ENCODE measurements at places on chromosomes 1 and 21.

DNA sequence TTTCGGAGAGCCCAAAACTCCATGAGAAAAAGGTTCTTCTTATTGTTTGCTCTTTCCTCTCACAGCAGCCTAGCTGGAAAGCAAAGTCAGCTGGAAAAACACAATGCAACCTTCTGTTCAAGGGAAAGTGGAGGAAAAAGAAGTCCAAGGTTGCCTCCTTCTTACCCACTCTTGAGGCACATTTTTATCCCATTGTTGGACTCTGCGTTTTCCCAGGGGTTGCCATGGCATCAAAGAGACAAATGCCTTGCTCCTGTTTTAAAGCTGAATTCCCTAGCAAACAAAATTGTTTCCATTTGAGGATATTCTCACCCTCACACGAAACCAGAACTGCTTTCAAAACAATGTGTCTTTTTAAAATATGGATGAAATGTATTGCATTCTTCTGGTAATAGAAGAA is 45.1 kb upstream of the PALMD start:
- DNase-seq = no peak

GRCh38 chr1:57142169-57142568 is 176.4 kb upstream of the C8B start:
- DNase-seq = no peak

GRCh38 chr1:44347280-44347679 is 7.8 kb downstream of the ERI3 start:
- no peak for DNase-seq

DNA sequence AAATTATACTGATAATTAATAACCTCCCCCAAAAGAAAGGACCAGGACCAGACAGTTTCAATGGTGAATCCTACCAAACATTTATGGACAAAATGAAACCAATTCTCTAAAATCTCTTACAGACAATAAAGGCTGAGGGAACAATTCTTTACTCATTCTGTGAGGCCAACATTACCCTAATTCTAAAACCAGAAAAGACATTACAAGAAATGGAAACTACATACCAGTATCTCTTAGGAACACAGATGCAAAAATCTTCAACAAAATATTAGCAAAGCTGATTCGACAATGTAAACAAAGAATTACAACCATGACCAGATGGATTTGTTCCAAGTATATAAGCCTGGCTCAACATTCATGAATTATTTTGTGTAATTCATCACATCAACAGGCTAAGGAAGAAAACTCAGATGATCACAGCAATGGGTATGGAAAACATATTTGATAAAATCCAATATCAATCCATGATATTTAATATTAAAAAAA is 8.6 kb downstream of the TMED5 start:
- DNase-seq = no peak

DNA sequence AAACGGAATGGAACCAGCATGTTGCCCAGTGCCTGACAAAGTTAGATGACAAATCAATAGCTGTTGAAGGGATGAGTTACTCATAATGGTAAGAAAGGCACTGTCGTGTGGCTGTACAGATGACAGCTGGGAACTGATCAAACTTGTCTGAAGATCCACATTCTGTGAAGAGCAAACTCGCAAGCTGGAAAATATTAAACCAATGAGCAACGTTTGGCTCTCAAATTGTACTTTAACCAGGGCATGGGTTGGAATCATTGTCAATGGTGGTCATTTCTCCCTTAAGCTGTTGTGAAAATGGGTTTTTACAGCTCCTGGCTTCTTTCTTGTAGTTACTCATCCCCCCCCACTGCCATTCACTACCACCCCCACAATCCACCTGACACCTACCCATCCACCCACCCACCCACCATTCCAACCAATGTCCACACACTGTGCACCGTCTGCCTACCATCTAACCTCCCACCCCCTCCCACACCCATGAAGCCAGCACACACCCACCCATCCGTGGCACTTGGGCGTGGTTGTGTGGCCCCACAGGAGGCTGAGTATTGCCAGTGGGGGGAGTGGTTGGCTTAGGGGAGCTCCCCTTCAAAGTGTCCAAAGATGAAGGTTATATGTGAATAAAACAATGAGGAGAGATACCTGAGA is 46.7 kb downstream of the CLDN14 start:
- DNase-seq = no peak

DNA sequence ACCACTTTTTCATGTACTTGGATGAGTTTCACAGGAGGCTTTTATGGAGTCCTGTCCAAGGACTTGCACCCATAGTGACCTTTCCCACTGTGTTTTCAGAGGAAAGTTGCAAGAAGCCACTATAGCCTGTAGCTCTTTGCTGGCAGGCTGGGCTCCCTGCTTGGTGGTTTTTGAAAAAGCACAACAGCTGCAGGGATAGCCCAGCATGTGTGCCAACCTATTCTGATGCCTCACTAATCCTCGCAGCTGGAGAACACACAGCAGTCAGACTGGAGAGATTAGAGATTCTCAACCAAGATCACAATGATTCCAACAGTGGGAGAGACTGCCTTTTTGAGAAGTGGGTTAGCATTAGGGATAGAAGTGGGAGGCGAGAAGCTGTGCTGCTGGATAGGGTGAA is 24.1 kb upstream of the ARHGEF11 start:
- no peak for DNase-seq

- peak; percentile 58 for DNase-seq
Observed at GRCh38 chr1:201739492-201740085, 89.4 kb upstream of the IPO9 start.

DNA sequence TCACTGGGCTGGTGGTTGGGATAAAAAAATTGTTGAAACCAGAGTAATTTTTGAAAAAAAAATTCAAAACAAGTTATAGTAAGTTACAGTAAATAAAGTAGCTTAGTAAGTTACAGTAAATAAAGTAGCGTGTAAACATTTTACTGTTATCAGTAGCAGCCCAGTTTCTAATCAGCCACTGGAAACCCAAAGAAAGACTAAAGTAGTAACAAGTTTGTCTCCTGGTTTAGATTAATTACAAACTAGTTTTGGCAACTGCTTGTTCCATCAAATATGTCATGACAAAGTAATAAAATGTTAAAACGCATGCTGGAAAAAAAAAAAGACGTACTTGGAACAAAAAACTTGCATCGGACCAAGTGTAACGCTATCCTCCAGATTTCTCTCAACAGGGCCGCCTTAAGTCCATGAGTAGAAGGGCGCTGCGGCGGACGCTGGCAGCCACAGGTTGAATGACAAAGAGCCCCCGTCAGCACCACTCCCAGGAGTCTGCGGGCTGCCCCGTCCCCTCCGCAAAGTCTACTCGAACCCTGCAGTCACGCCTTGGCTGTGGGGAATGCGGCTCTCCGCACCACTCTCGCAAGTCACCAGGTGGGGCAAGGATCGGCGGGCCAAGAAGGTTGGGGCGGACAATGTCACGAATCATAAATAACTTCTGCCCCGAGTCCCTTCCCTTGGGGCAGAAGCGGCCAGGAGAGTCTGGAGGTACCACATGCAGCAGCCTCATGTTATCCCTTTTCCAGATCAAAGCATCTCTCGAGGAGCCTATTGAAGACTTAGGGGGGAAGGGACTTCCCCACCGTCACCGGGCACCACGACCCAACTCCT is 837 bp downstream of the SLC16A1 start:
- peak; percentile 82 for DNase-seq

DNA sequence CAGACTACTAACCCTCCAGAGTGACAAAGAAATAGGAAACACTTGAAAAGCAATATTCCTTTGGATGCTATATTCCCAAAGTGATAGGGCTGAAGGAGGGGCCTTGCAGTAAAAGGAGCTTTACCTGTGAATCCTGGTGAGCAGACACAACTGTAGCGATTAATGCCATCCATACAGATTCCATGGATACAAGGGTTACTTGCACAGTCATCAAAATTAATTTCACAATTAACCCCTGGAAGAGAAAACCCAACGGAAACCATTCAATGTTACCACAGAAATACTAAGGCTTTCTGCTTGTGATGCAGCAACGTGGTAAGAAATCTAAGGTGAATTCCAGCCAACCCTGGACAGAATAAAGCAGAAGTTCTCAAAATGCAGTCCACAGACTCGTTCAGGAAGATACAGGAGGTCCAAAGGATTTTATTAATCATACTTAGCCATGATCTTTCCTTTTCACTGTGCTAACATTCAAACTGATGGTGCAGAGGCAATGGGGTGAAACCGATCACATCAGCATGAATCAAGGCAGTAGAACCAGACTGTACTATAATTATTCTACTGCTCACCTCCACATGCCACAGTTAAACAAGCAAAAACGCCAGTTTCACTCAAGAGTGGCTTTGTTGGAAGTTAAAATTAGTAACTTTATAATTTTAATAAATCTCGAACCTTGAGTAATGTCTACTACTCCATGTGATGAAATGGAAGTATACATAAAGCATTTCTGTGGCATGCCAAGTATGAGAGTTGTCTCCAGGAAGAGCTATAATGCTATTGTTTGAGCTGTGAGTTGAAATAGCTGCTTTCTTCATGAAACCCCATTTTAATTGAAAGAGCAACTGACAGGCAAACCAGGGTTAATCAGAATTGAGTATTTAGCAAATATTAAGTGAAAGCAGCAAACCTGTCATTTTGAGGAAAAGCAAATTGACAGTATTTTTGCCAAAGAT is 63.2 kb upstream of the ADAM30 start:
- DNase-seq = no peak

DNA sequence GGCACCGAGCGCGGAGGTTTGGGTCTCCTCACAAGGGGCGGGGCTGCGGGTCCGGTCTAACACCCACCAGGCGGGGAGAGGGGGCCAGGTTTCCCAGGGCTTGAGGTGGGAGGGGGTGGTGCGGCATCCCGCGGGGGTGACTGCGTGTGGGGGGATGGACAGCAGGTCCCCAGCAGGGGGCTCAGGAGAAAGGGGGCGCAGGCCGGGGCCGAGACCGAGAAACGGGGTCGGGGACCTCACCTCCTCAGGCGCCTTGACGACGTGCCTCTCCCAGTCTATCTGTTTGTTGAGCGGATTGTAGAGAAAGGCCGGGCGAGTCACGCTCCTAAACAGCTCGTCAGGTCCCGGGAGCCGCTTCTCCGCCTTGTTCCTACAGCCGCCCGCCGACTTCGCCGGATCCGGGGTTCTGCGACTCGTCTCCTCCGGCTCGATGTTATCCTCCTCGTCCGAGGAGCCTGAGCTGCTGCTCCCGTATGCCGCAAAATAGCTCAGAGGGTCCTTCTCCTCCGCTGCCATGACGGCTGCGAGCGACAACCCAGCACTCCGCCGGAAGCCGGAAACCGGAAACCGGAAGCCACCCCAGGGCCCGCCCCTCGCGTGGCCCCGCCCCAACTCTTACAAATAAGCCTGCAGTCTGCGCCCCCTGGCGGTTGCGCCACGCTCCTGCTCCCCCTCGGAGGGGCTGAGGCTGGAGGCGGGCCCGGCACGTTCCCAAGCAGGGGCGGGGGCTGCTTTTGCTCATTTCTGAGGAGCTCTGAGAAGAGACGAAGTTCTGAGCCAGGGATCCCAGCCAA is at the start of gene C1orf52:
TSS of gene C1orf52 (minus strand) at position 545 of the 794 bp plus-strand sequence. CDS start at position 516, 29 bp downstream.
- peak; percentile 88 for DNase-seq

GRCh38 chr21:39105341-39105765 is 77.9 kb downstream of the PSMG1 start:
- no peak for DNase-seq

- no peak for DNase-seq
Observed at GRCh38 chr1:190759807-190760206, 282.1 kb upstream of the BRINP3 start.

GRCh38 chr21:29092102-29092959 is 18.9 kb upstream of the CCT8 start:
- DNase-seq = no peak

- DNase-seq = no peak
Observed at GRCh38 chr1:79822053-79822452, 815.5 kb upstream of the ADGRL4 start.

DNA sequence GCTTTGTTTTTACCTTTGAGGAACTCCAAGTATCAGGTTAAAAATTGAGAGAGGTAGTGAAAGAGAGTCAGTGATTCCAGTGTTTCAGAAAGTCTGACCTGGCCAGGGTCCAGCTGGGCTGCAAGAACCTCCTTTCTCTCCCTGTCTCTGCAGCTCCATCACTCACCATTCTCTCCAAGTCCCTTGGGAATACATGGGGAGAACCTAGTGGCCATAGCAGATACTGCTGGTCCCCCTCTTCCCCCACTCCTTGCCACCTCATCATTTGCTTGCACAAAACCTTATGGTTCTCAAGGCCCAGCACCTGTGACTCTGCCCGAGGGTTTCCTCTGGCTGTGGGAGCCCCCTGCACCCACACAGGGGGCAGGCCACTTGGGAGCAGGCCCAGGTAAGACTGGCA is 279.5 kb downstream of the KIF26B start:
- DNase-seq = no peak

GRCh38 chr1:216700779-216701178 is 22.4 kb downstream of the ESRRG start:
- no peak for DNase-seq

GRCh38 chr1:62487956-62488355 is 51.1 kb downstream of the USP1 start:
- no peak for DNase-seq

DNA sequence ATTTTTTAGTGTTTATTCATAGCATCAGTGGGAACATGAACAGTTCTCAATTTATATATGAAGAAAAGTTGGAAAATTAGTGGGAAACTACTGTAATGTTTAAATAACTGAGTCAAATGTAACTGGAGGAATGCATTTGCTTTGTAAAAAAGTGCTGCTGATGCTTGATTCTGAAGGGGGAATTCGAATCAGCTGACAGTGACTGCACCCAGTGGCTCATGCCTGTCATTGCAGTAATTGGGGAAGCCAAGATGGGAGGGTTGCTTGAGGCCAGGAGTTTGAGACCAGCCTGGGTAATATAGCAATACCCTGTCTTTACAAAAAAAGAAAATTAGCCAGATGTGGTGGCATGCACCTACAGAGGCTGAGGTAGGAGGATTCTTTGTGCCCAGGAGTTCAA is 398.4 kb downstream of the ZP4 start:
- no peak for DNase-seq

DNA sequence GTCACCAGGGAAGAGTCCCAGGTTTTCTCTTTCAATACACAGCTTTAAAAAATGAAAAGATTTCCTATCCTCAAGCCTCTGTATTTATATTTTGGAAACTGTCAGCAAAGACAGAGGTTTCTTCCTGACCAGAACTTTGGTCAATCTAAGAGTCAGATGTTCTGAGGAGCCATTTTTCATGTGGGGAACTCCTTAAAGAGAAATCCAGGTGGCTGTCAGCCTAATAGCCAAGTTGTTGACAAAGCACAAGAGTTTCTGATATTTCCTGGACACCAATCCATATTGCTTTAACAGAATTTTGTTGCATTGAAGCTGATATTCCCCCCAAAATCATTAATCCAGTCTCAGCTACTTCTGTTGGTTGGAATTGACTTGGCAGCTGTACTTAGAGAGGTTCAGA is 318.6 kb upstream of the NFIA start:
- no peak for DNase-seq

DNA sequence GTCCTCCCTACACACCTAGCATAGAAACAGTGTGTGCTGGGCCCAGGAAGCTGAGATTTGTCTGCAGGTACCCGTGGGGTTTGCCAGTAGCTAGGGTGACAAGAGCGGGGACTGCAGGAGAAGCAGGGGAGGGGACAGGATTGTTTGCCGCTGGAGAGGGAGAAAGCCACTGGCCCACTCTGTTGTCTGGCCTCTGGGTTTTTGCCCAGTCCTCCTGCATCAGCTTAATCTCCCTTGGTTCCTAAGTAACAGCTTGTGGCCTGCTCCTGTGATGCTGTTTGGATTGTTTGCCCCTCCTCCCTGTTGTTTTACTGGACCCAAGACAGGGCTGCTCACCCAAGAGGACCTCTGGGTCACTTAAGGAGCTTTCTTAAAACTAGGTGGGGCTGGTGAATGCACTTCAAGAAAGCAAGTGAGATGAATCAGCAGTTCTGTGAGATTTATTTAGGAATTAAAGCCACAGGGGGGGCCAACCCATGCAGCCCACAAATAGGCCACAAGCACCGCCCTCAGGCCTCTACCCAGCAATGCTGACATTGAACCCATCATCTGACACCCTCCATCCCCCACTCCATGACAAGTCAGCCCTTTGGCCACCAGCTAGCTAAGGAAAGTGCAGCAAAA is 142.8 kb downstream of the ZZZ3 start:
- no peak for DNase-seq
